ENCODE measurements at places on chromosomes 5 and 9. TPM values are rescaled to one million over a fixed set of nuclear protein-coding genes. Genes with fewer than 3 reads are reported as not detected.
A peak's percentile ranks its signal among the peaks of the same experiment; 100 is the strongest.

DNA sequence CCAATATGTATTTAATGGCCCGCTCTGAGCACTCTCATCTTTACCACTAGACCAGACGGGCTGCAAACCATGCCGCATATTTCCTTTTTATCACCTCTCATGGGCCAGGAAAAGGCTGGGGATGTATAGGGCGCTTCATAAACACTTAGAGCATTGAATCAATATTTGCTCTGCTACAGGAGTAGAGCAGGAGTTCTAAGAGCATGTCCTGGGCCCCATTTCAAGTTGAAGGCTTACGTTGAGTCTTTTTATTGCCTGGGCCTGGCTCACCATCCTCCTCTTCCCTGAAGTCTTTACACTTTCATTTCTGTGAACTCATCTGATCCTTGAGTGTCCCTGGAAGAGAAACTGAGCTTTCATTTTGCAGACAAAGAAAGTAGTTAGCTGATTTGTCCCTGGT lies 112.4 kb downstream of the FSTL4 start:
- no peaks in the 10 kb centered on the region for H3K36me3 ChIP-seq
- no peak for DNase-seq
- H3K27ac ChIP-seq = no peak overlapping the region
- no peaks in the 10 kb centered on the region for H3K27me3 ChIP-seq
- H3K4me3 ChIP-seq = no peak overlapping the region

DNA sequence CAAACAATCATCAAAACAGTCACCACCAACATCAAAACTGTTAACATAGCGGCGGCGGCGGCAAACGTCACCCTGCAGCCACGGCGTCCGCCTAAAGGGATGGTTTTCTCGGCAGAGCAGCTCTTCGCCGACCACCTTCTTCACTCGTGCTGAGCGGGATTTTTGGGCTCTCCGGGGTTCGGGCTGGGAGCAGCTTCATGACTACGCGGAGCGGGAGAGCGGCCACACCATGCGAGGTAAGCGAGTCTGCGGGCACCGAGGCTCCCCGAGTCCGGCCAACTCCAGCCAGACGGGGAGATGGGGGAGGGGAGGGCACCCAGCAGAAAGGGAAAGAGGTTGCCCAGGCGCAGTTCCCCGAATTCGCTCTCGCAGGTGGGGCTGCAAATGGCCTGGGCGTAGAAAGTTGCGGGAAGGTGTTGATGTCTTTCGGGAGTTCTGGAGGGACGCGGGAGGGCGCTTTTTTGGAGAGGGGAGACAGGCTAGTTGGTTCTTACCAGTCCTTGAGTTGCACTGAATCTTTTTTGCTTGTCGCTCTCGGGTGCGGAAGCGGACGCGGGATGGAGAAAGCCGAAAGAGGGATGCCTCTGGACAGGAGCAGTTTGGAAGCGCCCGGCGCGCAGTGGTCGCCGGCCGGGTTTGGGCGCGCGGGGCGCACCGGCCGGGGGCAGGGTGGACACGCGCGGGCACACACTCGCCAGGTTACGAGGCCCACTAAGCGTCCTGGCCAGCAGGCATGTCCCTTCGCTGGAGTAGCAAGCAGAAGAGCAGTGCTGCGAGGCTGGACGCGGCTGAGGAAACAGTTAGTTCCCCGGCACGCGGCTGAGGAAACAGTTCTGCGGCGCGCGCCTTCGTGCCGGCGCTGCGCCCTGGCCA lies 849 bp downstream of the RORB start:
- peak; percentile 85 for DNase-seq
- H3K27ac ChIP-seq = no peak overlapping the region
- no peaks in the 10 kb centered on the region for H3K36me3 ChIP-seq

GRCh38 chr5:141910271-141910673 lies 13.4 kb upstream of the DELE1 start:
- H3K4me3 ChIP-seq = no peak overlapping the region
- no peaks in the 10 kb centered on the region for H3K36me3 ChIP-seq
- H3K4me1 ChIP-seq = no peaks in the 10 kb centered on the region
- no peak for DNase-seq

GRCh38 chr9:105055917-105056316 lies 128.0 kb upstream of the ABCA1 start:
- no peak for DNase-seq
- no peaks in the 10 kb centered on the region for H3K27me3 ChIP-seq
- H3K4me3 ChIP-seq = no peak overlapping the region
- H3K27ac ChIP-seq = no peak overlapping the region
- no peaks in the 10 kb centered on the region for H3K36me3 ChIP-seq

DNA sequence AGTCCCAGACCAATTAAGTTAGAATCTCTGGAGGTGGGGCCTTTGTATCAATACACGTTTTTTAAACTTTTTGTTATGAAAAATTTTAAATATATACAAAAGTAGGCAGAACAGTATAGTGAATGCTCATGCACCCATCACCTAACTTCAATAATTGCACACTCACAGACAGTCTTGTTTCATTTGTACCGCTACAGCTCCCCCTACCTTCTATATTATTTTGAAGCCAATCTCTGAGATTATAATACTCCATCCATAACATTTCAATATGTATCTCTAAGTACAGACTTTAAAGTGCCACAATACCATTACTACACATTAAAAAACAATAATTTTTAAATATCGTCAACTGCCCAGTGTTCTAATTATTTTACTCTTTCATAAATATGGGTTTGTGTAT lies 32.9 kb downstream of the ISL1 start:
- no peaks in the 10 kb centered on the region for H3K4me1 ChIP-seq
- H3K36me3 ChIP-seq = no peaks in the 10 kb centered on the region
- no peak overlapping the region for H3K4me3 ChIP-seq
- peaks cover 40% of the 10 kb centered on the region for H3K27me3 ChIP-seq
- H3K27ac ChIP-seq = no peak overlapping the region

- DNase-seq = no peak
- H3K4me1 ChIP-seq = peaks cover 27% of the 10 kb centered on the region
- no peaks in the 10 kb centered on the region for H3K36me3 ChIP-seq
These were observed 55.3 kb downstream of the TRPC7 start for GRCh38 chr5:136309932-136310598.

DNA sequence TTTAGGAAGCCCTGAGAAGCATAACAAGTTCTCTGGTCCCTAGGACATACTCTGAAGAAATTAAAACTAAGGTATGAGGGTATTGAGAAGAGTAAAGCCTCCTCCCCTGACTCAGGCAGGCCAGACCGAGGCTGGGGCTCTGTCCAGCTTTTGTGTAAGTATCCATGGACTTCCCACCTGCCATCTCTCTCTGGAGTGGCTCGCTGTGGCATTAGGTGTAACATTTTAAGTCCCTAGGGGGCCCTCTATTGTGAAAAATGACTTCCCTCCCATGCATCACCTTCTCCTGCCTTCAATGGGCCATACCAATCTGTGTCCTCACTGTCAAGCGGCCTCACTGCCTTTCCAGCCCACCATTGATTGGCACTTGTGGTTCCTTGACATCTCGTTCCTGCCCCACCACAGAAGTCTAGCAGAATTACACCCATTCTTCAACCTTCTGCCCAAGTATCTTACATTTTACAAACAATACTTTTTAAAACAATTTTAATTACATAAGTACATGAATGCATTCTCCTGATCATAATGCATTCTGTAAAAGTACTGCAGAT lies 205.5 kb downstream of the SLIT3 start:
- H3K27ac ChIP-seq = no peak overlapping the region
- no peak overlapping the region for H3K4me3 ChIP-seq
- peaks cover 6% of the 10 kb centered on the region for H3K27me3 ChIP-seq
- no peaks in the 10 kb centered on the region for H3K4me1 ChIP-seq
- DNase-seq = no peak

- peak; percentile 82 for DNase-seq
- H3K4me3 ChIP-seq = no peak overlapping the region
- H3K4me1 ChIP-seq = no peaks in the 10 kb centered on the region
- no peaks in the 10 kb centered on the region for H3K36me3 ChIP-seq
These were observed 329.2 kb downstream of the EBF1 start for GRCh38 chr5:158770506-158770905.

DNA sequence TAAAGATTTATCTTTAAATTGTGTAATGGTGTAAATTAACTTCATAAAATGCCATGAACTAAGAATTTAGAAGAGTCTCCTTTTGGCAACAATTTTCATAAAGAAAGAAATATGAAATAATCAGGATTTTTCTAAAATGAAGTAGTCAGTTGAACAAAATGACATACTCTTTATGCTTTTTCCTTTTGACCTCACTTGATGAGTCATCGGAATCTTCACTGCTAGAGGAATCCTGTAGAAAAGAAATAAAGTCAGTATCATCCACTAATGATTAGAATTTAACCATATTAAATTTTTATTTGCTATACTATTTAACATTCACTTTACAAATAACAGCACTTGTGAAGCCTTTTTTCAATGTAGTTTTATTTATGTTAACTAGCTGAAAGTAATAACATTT lies 26.1 kb downstream of the CHD1 start:
- no peaks in the 10 kb centered on the region for H3K4me1 ChIP-seq
- H3K27ac ChIP-seq = no peak overlapping the region
- peaks cover 78% of the 10 kb centered on the region for H3K36me3 ChIP-seq
- DNase-seq = no peak

DNA sequence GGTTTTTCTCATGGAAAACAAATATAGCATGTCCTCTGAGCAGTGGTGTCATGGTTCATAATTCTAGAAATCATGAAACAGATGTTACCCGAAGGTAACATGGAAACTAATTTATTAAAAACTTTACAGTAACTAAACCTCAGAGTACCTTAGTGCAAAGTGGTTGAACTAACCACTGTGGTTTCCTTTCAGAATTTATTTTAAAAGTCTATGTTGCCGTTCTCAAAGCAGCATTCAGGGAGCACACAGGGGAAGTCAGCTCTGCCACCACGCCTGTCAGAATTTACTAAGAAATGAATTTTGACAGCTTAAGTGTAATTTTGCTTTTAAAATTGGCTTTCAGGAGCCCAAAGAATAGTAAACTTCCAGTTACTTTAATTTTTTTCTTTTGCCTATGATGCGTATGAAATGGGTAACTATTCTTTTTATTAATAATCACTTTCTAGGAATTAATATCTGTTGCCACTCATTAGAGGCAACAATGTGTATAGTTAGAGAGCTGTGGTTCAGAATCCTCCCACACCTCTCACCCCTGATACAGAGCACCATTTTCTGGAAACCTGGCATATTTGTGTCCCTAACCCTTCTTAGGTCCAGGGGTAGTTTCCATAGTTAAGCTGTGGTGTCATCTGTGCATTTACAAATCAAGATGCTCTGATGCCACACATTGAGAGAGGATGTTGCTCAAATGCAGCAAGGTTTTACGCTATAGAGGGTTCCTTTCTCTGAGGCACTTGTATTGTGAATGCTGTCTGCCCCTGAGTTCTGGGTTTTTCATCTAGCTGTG lies 202.6 kb downstream of the ZSWIM6 start:
- no peak overlapping the region for H3K4me3 ChIP-seq
- H3K27ac ChIP-seq = no peak overlapping the region
- no peaks in the 10 kb centered on the region for H3K27me3 ChIP-seq
- no peaks in the 10 kb centered on the region for H3K4me1 ChIP-seq
- DNase-seq = no peak

DNA sequence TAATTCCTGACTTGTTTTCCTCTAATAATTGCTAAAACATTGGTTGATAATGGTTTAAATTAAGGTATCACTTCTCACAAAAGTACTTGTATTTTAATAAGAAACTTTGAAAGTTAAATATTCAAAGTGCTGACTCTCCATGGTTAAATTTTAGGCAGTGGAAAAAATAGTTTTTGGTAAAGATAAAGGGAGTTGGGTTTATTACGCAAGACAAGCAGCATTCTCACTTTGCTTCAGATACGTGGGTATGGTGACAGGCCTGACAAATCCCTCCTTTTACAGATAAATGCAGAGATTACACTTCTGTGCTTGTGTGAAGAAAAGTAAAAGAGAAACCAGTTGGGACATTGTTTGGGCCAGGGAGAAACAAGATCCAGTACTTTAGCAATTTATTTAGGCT lies 14.5 kb upstream of the FAM170A start:
- no peaks in the 10 kb centered on the region for H3K27me3 ChIP-seq
- H3K4me1 ChIP-seq = no peaks in the 10 kb centered on the region
- no peak overlapping the region for H3K27ac ChIP-seq
- H3K36me3 ChIP-seq = no peaks in the 10 kb centered on the region

- no peak overlapping the region for H3K4me3 ChIP-seq
- peaks cover 6% of the 10 kb centered on the region for H3K4me1 ChIP-seq
- no peak overlapping the region for H3K27ac ChIP-seq
- no peak for DNase-seq
These were observed 23.7 kb upstream of the TAS2R1 start for GRCh38 chr5:9653811-9654210.

- no peak overlapping the region for H3K4me3 ChIP-seq
- H3K27me3 ChIP-seq = no peaks in the 10 kb centered on the region
- H3K4me1 ChIP-seq = peaks cover 1% of the 10 kb centered on the region
These were observed 406.0 kb upstream of the GRIA1 start for GRCh38 chr5:153084511-153084910.

GRCh38 chr9:35732800-35733541 lies 505 bp downstream of the CREB3 start:
- H3K4me3 ChIP-seq = peak overlapping the region; percentile 97
- peak overlapping the region; percentile 83 for H3K27ac ChIP-seq
- H3K27me3 ChIP-seq = no peaks in the 10 kb centered on the region
- H3K4me1 ChIP-seq = peaks cover 8% of the 10 kb centered on the region
- DNase-seq = peak; percentile 88
- H3K36me3 ChIP-seq = peaks cover 40% of the 10 kb centered on the region

DNA sequence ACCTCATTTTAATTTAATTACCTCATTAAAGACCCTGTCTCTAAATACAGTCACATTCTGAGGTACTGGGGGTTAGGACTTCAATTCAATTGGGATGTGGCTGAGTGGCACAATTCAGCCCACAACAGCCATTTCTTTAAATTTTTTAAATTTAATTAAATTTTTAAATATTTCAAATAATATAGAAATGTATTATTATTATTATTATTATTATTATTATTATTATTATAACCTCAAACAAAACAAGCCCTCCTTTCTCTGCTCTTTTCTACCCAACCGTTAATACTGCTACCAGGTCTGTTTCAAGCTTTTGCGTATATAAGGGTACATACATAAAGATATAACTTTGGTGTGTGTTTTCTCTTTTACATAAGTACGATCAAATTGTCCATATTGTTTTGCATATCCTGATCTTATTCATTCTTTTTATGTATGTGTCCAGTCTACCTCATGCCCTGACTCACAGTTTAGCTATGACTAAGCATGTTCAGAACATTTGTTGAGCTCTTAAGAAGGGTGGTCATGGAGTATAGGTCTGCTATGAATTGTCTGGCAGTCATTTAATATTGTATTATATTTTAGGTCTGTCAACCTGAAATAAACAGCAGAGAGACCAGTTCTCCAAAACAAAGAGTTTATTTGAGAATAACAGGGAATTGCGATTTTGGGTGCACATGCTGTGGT lies 16.1 kb upstream of the RAB14 start:
- no peaks in the 10 kb centered on the region for H3K4me1 ChIP-seq
- H3K36me3 ChIP-seq = no peaks in the 10 kb centered on the region
- no peak for DNase-seq
- H3K27ac ChIP-seq = no peak overlapping the region
- no peaks in the 10 kb centered on the region for H3K27me3 ChIP-seq
- no peak overlapping the region for H3K4me3 ChIP-seq

TRIM32 gene
- 28.6 TPM for total RNA-seq

SURF4 gene
- total RNA-seq = 186 TPM

SLC1A3 gene
- total RNA-seq = 4.2 TPM

TERT gene
- total RNA-seq = 9.8 TPM

CNTNAP3B gene
- 3.9 TPM for total RNA-seq

Data from endodermal cell (in vitro differentiated cells).